ENCODE measurements at places on chromosomes 6 and 20.

- no peak for DNase-seq
Observed at GRCh38 chr6:36954262-36954931, at the start of gene PI16. PI16 (plus strand) TSS chr6:36954738; CDS start chr6:36954761, 23 bp downstream.

GRCh38 chr20:54058420-54059139 lies 11.8 kb downstream of the BCAS1 start:
- no peak for DNase-seq

GRCh38 chr20:61490721-61491120 lies 238.7 kb downstream of the CDH4 start:
- no peak for DNase-seq

DNA sequence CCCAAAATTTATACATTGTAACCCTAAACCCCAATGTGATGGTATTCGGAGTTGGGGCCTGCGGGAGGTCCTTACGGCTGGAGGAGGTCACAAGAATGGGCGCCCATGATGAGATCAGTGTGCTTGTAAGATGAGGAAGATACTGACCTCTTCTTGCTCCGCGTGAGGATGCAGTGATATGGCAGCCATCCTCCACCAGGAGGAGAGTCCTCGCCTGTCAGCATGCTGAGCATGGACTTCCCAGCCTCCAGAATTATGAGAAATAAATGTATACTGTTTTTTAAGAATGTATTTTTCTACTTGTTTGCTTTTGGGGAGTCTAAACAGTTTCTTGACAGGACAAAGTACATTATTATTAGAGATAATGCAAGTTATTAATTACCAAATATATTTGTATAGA lies 8.7 kb upstream of the SYNDIG1 start:
- DNase-seq, result no peak

DNA sequence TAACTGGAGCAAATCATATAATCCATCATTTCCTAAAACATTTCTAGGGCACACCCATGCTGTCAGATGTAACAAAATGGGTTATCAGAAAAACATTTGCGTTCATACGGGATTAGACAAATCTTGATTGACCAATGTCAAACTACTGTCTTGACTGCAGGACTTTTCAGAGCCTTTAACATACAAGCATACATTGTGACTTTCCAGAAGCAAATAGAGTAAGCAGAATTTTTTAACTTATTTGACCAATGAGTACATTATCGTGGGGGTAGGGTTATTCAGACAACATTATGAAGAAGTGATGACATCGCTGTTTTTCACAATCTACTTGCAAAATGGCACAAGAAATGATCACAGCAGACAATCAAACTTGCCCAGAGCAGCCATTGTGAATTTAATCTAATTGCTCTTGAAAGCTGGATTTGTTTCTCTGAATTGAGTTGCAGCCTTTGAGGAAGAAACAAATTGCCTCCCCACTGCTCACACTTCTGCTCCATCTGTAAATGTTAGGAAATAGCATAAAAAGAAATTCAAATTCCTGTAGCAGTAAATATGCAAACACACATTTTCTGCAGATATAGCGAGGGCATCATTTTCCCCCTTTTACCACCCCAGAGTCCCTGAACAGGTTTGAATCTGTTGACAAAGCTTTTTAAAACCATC lies 133.0 kb upstream of the DOK5 start:
- no peak for DNase-seq

- no peak for DNase-seq
Observed at GRCh38 chr20:36477475-36477874, 63.8 kb upstream of the MYL9 start.

DNA sequence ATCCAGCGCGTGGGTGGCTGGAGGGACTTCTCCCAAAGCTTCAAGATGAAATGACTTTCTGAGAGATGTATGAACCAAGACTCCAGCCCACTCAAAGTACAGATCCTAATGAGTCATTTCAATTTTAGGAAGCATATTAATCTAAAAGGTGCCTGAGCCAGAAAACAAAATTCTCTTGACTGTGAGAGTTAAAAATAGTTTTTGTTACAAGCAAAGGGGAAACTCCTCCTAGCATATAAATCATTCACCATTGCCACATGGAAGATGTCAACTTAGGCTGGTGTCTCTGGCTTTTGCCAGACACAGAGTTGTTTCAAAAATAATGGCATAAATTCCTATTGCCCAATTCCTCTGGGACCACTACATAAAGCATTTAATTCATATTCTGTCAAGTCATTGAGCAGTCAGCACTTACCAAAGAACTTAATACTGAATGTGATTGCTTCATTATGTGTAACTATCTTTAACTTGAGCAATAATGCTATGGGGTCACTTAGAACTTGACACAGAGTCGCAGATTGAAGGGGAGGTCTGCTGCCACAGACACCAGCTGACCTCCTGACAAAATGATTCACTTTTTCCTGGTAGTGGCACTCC lies 280.6 kb downstream of the SLC35F1 start:
- no peak for DNase-seq

DNA sequence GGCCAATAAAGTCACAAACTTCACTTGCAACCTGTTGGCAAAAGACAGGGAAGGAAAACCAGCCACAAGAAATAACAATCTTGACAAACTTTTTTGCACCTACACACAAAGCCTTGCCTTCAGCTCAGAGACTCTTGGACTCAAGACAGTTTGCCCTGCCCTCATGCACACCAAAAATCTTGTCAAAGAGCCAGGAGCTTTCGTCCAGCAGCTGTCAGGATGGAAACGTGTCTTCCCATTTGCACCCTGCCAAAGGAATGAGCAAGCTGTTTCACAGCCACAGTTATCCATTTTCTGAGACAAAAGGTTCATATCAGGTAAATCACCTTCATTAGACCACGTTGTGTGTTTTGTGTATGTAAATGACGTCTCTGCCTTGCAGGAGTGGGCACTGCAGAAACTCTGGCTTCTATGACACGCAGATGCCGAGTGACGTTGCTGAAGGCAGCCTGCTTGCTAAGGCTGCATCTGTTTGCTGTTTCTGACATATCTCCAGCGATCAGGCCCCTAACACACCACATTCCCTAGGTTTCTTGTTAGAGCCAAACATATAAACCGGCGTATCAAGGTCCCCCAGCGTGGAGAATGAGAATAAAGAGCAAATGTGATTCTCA lies 193.4 kb downstream of the SYNDIG1 start:
- DNase-seq, result peak; percentile 88

Data from DMS 273 treated with DMSO at 0.1 percent for 48 hours (cell line).